Mammary epithelial cell (primary cell): ENCODE measurements at places on chromosomes 11 and 22.

- DNase-seq, result peak; percentile 44
Observed at GRCh38 chr22:42919199-42919598, 62.1 kb upstream of the ARFGAP3 start.

- DNase-seq, result no peak
Observed at GRCh38 chr11:70742553-70743291, 344.4 kb downstream of the CTTN start.

DNA sequence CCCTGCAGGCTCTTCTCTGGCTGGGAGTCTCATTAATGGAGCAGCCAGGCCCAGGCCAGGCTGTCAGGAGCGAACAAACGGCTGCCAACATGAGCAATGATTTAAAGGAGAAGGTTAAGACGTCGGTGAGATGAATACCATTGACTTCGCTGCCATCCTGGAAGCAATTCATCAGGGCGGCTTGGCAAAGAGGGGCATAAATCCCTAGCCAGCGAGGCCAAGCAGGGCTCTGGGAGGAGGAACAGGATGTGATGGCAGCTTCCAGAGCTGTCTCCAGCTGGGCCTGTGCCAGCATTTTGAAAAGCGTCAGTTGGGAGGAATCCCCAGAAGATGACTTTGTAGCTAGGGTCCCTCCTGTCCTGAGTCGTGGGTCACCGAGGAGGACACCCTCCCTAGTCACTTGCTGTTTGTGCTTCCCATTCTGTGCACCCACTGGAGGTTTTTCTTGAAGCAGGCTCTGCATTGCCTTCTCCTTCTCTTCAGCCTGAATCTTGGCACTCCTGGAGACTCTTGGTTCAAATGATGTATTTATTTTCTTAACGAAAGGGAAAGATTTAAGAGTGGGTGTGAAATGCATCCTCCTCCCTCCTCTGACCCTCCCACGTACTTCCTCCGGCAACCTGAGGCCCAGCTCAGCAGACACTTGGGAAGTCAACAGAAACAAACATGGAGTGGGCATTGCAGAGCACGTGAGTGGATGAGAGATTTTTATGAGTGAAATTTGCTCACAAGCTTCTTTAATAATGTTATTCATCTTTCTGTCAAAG, 476.3 kb upstream of the CADM1 start:
- no peak for DNase-seq

DNA sequence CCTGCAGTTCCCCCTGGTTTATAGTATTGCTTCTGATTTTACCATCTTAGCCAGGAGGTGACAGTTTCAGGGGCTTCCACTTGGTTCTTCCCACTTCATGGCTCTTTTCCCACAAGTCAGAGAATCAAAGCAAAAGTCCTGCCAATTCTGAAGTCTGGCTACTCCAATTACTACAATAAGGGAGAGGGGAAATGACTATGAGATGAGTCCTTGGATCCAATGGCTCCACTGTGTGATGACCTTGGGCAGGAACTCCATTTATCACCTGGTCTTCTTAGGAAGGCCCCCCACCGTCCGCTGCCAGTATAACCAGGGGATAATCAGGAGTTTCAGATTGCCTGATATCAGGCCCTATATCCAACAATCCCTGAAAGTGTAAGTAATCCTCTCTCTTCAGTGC, 31.6 kb upstream of the CCND1 start:
- DNase-seq, result no peak

DNA sequence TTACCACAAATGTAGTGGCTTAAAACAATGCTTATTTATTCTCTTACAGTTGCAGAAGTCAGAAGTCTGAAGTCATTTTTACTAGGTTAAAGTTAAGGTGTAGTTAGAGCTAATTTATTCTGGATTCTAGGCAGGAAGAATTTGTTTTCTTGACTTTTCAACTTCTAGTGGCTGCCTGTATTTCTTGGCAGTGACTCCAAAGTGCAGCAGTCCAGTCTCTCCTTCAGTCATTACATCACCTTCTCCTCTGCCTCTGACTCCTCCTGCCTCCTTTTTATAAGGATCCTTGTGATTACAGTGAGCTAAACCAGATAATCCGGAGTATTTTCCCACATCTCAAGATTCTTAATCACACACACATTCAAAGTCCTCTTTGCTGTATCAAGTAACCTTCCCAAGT, 581.4 kb downstream of the KCNA4 start:
- DNase-seq, result no peak

GRCh38 chr11:10605941-10606381, 37.5 kb upstream of the LYVE1 start:
- no peak for DNase-seq

DNA sequence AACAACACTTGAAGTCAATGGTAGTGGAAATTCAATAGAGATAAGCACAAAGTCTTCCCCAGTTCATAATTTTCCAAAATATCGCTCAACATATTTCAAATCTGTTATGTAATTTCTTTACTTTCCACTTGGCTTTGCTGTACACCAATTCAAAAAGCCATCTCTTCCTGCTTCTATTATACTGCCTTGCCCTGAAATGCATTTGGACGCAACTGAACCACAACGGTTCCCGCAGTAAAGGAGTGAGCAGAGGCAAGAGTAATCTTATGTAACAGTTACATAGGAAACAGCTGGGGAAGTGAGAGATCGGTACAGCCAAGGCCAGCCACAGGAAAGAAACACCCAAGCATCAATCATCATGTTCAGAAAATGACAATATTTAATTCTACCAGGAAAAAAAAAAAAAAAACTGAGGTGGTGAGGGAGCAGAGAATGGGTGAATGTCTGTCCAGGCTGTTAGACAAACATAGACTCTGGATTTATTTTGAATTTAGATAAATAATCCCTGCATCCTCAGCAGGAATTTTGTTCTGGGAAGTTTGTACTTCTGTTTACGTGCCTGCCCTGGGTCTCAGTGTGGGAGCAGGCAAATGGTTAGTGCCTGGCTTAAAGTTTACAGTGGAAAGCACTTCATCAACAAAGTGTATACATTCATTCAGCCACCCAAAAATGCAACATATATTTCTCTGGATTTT, 392.2 kb downstream of the ETS1 start:
- DNase-seq, result no peak

GRCh38 chr11:8532475-8532874, 61.6 kb downstream of the STK33 start:
- no peak for DNase-seq

DNA sequence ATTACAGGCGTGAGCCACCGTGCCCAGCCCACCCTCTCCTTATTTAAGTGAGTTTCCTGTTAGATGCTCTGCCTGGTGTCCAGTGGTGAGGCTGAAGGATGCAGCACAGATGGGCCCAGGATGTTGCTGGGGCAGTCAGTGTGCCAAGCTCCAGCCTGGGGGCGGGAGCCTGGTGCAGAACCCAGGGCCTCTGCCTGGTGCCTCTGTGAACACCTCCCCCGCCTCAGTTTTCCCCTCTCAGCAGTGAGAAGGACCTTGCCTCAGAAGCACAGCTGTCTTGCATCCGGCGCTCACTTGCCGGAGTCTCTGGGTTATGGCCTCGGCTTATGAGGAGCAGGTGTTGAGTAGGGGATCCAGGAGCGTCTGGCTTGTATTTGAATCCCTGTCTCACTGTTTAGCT, 116.2 kb downstream of the KIAA1671 start:
- no peak for DNase-seq

DNA sequence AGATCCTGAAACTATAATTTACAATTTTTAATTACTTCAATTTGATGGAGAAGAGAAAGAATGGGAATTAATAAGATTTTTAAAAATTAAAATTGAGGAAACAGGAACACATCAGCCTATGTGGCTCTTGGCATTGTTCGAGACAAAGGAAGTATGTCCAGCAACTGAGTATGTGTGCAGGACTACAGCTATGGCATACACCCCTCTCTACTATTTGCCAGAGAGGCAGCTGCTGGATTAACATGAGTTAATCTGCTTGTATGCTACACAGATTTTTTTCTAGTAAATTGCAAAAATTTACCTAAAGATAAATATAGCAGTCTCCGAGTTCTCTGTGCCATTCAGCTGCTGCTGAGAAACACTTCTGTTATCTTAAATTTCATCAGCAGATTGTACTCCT, 70.6 kb downstream of the PHF21A start:
- DNase-seq, result no peak
